ENCODE measurements at places on chromosomes 5 and 9. TPM values are rescaled to one million over a fixed set of nuclear protein-coding genes. Genes with fewer than 3 reads are reported as not detected.

The NR6A1 gene
- total RNA-seq: 4.8 TPM

The PTPN3 gene
- 23.0 TPM for total RNA-seq

The CYSRT1 gene
- total RNA-seq: 1.3 TPM

The SPATA31D4 gene
- not detected for total RNA-seq

The CTSL gene
- 110 TPM for total RNA-seq

The KLF9 gene
- total RNA-seq: 10.8 TPM

The OR1L8 gene
- total RNA-seq: not detected

The DDX41 gene
- 60.7 TPM for total RNA-seq

The PDE8B gene
- total RNA-seq: not detected

The AJM1 gene
- 2.9 TPM for total RNA-seq

The N4BP3 gene
- total RNA-seq: 2.3 TPM

The OTP gene
- 0.53 TPM for total RNA-seq

The CDC14B gene
- total RNA-seq: 14.5 TPM

The PCDHB2 gene
- 2.2 TPM for total RNA-seq

The CNTNAP3B gene
- total RNA-seq: 16.6 TPM

The BARHL1 gene
- total RNA-seq: not detected

The RASEF gene
- total RNA-seq: 3.3 TPM

The MARVELD2 gene
- total RNA-seq: 46.6 TPM

The DDX4 gene
- not detected for total RNA-seq

The KCNV2 gene
- total RNA-seq: not detected

The PHYKPL gene
- 25.2 TPM for total RNA-seq

The VPS13A gene
- 70.0 TPM for total RNA-seq

The FBP2 gene
- not detected for total RNA-seq

The C7 gene
- total RNA-seq: not detected

The ACSL6 gene
- total RNA-seq: 0.33 TPM

The NPM1 gene
- 697 TPM for total RNA-seq

The ZNF484 gene
- 8.0 TPM for total RNA-seq

The F2R gene
- 27.7 TPM for total RNA-seq

The ANKRD31 gene
- total RNA-seq: 0.33 TPM

The DMRT3 gene
- total RNA-seq: not detected

The EMB gene
- 72.9 TPM for total RNA-seq

The TRIM52 gene
- total RNA-seq: 5.7 TPM

The CCNB1 gene
- total RNA-seq: 50.6 TPM

The STC2 gene
- 311 TPM for total RNA-seq

The FRMD3 gene
- total RNA-seq: 0.19 TPM

The ANGPTL2 gene
- 1.5 TPM for total RNA-seq

The IFNA2 gene
- not detected for total RNA-seq
